ENCODE measurements at places on chromosomes 4 and X.

GRCh38 chr4:40825014-40825838 is 75.5 kb downstream of the NSUN7 start:
- no peak for DNase-seq

DNA sequence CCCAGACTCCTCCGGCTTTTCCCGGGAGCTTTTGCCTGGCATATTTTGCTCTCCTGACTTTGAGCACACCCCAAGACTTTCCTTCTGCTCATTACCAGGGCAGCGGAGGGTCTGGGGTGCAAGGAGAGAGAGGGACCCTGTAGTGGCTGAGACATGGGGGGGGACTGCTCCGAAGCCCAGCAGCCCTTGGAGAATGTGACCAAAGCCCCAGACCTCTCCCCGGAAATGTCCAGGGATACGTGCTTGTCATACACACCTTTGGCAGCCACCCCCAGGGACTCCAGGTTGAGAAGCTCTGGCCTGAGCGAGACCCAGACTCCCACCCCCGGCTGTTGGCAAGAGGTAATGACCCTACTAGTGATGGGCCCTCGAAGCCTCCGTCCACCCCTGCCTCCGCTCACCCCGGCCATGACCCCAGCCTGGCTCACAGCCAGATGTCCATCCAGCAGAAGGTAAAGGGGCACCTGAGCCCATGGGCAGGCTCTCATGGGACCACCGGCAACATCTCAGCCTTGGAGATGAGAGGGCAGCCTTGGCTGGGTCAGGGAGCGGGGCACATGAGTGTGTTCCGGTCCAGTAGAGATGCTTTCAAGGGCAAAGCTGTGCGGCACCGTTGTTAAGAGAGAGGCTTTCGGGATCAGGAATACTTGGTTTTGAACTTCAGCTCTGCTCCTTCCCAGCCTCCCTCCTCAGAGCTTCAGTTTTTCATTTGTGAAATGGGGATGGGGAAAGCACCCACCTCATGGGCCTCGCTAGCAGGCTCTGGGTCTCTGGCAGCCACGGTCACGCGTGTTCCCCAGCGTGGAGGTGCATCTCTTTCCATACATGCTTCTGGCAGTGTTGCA is 2.0 kb downstream of the PSAPL1 start:
- no peak for DNase-seq

GRCh38 chr4:88015659-88016295 is 8.3 kb downstream of the PKD2 start:
- DNase-seq, result no peak

- no peak for DNase-seq
Observed at GRCh38 chr4:3473181-3473950, 10.3 kb downstream of the DOK7 start.

GRCh38 chrX:16828124-16828908 is 41.8 kb downstream of the RBBP7 start:
- peak; percentile 60 for DNase-seq

Measured in GM23248 (cell line).